ENCODE measurements at places on chromosomes 3 and 15.

DNA sequence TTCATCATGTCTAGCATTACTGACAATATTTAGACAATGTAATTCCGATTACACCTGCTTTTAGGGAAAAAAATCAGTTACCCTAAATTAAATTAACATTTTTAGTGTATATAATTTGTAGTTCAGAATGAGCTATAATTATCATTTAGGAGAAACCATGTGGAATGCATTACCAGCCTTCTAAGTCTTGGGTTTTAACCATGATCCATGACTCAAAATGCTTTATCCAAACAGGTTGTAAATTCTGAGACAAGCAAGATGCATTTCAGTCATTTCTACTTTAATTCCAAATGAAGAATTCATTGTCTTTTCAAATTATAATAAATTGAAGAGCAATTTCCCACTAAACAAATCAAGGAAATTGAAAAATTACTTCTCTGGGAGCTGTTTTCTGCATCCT is 243.7 kb upstream of the LRIG1 start:
- DNase-seq: no peak

DNA sequence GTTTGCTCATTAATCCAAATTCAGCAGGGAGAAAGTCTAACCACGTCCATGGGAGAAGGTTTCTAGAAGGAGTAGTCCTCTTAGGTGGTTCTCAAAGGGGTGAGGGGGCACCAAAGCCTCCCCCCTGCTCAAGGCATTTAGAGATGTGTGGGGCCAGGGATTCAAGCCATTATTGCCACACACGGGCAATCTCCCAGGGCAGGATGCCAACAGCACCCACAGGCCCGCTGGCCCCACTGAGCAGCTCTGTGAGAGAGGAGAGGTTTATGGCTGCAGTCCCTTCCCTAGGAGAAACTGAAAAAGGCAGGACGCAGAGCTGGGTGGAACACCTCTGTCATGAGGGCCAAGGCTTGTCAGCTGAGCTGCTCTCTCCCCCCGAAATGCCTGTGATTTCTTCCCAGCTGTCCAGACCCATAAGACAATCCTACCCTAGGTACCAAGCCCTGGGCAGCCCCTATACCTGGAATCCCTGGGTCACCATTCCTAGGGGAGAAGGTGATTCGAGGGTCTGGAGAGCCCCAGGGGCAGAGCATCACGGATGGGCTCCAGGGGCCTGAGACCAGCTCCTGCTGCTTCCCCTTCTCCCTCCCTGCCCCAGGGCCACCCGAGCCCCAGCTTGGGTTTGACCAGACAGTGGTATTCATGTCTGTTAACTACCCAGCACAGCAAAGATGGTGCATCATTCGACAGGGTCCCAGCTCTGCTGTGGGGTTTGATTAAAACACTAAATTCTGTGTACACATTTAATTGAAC is 39.0 kb downstream of the WHAMM start:
- no peak for DNase-seq

DNA sequence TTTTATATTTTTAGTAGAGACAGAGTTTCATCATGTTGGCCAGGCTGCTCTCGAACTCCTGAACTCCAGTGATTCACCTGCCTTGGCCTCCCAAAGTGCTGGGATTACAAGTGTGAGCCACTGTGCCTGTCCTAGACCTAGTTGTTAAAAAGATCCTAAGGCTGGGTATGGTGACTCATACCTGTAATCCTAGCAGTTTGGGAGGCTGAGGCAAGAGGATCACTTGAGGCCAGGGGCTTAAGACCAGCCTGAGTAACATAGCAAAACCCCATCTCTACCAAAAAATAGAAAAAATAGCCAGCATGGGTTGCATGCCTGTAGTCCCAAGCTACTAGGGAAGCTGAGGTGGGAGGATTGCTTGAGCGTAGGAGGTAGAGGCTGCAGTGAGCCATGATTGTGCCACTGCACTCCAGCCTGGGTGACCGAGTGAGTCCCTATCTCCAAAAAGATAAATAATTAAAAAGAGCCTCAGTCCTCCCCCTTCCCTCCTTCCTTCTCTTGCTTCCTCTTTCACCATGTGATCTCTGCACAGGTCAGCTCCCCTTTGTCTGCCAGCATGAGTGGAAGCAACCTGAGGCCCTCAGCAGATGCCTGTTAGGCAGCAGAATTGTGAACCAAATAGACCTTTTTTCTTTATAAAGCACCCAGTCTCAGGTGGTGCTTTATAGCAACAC is 9.8 kb upstream of the FNDC3B start:
- DNase-seq: no peak

- no peak for DNase-seq
Observed at GRCh38 chr3:10597733-10598132, 92.3 kb upstream of the ATP2B2 start.

DNA sequence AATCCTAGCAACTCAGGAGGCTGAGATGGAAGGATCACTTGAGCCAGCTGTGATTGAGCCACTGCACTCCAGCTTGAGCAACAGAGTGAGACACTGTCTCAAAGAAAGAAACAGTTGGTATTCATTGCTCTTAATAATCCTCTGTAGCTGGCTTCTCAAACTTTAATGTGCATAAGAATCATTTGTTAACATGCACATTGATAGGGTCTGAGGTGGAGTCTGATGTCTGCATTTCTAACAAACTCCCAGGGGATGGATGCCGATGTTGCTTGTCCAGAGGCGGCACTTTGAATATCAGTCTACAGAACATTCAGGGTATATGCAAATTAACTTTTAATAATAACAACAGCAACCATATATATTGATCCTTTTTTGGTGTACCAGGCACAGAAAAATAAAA is 39.9 kb downstream of the NKIRAS1 start:
- no peak for DNase-seq

DNA sequence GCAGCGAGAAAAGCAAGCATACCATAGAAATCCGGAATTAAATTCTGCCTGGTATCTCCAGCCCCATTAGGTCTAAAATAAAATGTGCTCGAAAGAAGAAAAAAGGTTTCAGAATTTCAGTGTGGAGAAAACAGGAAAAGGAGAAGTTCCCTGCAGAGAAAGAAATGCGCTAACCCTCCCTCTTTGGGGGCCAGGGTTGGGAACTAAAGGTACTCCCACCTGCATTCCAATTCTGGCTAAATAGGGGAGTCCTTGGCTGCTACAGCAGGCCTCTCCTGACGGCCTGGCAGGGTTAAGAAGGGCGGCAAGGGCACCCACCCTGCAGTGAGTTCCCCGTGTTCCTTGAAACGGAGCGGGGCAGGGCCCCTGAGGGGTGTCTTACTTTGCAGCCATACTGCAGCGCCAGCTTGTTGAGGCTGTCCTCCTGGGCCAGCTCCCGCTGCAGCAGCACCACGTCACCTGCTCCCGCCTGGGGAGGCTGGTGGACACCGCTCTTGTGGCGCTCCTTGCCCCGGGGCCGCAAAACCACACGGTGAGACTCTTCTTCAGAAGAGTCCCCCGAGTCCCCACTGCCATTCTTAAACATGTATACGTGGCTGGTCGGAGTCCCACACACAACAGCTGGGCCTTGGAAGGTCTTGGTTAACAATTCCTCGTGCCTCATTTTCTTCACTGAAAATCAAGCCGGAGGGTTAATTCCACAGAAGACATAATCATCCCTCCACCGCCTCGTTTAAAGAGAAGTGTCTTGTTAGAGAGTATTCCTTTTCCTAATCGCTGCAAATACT is 1.7 kb downstream of the LYSMD4 start:
- no peak for DNase-seq

GRCh38 chr3:121330634-121331033 is 215.2 kb downstream of the POLQ start:
- no peak for DNase-seq

DNA sequence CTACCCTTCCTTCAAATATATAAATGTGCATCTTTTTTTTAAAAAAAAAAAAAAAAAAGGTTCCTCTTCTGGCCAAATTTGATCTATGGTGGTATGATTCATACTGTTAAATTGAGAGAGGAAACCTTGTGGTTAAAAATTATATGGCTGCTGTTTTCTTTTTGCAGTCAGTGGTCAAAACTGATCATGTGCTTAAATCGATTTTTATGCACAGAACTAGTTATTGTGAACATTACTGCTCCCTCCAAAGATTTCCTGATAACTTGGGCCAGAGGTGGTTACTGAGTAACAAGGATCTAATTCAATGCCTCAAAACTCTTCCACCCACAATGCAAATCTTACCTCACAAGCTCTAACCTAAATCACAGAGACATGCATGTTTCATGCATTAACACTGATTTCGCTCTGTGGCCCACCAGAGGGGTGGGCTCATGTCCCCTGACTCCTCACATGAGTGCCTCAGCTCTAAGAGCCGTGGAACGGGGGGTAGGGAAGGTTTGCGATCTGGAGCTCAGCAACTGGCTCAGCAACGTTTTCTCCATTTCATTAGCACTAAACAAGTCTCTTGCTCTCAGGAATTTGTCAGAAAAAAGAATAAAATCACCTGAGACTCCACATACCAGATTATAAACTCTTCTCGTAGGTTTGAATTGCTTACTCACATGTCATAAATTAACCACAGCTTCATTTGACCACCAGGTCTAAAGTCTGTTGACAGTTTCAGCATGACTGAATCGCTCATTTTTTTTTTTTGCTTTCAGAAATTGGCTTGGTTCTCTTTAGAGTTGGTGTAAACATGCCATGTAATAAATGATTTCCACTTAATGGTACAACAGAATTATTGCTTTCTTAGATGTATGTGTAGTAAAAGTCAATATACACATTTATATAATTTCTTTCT is 280.4 kb downstream of the CD47 start:
- no peak for DNase-seq

GRCh38 chr15:77224352-77224751 is 153.4 kb upstream of the TSPAN3 start:
- DNase-seq: no peak

DNA sequence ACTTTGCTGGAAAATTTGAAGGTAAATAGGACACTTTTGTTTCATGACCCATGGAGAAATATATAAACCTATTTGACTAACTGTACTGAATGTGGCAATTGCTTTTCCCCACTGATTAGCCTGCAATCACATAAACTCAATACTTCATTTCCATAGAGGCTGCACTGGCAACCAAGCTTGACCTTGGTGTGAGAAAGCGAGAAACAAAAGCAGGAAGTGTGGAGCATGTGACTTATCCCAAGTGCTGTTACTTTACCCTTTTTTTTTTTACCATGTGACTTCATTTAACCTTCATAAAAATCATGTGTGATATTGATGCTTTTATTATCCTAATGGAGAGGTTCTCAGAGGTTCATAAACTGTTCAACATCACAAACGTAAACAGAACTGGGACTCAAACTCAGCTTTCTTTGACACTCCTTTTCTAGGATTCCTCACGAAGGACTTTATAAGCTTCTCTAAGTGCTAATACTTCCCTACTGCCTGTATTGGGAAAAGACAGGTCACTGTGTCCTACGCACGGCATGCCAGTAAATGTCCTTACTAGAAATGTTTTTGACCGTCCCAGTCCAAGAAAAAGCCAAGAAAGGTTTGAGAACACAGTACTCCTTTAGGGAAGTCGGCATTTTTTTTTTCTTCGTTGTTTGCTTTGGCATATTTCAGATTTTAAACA is 34.9 kb upstream of the ZNF385D start:
- DNase-seq: no peak

DNA sequence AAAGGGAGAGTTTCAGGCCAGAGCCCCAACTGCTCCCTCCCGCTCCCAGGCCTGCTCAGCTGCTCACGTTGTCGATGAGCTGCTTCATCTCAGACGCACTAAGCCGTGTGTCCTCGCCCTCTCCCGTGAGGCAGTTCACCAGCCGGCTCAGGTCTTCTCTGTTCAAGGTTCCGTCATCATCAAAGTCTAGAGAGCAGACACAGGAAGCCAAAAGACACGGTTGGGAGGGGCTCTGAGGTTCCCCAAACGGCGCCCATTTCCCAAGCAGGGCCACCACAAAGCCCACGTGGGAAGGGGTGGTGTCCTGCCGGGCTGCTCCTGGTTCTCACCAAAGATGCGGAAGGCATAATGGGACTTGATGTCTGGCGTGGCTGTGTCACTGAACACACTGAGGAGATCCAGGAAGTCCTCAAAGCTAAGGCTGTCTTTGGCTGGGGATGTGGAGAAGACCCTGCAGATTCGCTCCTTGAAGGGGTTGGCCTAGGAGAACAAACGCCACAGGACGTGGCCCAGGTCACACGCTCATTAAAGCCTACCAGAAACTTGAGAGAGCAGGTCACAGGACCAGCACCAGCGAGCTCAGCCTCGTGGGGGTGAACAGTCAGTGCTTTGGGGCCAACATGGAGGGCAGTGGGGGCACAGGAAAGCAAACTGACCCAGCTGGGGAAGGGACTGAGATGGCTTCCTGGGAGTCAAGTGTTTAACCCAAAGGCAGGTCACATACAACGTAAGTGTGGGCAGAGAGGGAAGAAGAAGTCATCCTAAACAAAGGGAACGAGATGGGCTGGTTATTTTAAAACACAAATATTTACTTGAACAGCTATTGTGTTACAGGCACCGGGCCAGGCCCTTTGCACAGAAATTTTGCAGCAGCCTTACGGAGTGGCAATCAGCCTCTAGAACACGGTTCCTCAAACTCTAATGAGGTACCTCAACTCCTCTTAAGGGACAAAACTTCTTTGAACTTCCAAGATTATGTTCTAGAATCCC is 2.4 kb downstream of the CIB1 start:
- peak; percentile 78 for DNase-seq

- no peak for DNase-seq
Observed at GRCh38 chr3:148599481-148599880, 98.2 kb upstream of the AGTR1 start.

- DNase-seq: no peak
Observed at GRCh38 chr3:9100513-9100894, 137.2 kb upstream of the RAD18 start.

DNA sequence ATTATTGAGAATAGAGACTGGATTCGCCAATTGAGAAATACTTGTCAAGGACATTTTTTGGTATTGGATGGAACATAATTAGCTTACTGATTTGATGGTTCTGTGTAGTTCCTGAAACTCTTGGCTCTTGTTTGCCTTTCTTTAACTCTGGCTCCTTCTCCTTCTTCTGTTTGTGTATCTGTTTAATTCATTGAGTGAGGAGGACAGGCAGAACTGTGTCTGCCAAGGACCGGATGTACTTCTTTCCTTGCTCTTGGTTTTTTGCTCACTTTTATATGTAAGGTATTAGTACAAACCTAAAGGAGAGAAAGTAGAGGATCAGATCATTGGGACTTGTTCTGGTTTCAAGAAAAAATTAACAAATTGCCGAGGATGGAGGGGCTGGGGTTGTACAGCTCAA is 48.9 kb downstream of the TCF12 start:
- no peak for DNase-seq

DNA sequence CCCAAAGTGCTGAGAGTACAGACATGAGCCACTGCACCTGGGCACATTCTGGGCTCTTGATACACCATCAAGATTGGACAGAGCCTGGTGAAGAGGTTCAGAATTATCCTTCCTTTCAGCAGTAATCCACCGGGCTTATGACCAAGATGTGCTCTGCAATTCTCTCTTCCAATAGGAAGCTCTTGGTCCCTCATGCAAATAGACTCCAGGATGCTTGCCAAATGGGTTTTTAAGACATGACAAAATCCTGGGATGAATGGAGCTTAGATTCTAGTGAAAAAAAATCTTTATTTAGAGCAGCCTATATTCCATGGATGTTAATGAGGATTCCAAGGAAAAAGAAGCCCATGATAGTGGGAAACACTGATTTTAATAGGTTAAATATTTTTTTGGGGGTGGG is 119.1 kb downstream of the SV2B start:
- no peak for DNase-seq
